ENCODE measurements at places on chromosomes 16 and 17.

GRCh38 chr17:68210570-68211315 is 37.1 kb upstream of the AMZ2 start:
- DNase-seq: no peak

- DNase-seq: peak; percentile 43
Measured at GRCh38 chr17:72618001-72618509, 474.4 kb downstream of the SLC39A11 start.

DNA sequence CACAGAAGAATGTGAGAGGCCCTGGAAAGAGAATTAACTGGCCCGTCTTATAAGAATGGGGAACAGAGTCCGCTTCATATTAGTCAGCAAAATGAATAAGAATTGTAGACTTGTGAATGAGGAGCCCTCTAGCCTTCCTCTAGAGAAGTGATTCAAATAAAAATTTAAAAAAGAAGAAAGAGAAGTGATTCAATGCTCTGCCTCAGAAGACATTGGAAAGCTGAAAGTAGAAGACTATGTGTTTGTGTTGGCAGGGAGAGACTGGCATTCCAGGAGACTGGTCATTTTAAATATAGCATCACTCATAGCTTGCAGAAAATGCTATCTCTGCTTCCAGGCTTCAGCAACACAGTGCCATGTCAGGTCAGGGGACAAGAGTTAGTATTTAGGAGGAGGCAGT is 190.6 kb upstream of the HS3ST3A1 start:
- DNase-seq: no peak

- no peak for DNase-seq
Measured at GRCh38 chr17:13636951-13637350, 35.2 kb upstream of the HS3ST3A1 start.

- DNase-seq: no peak
Measured at GRCh38 chr17:8004899-8005298, 2.5 kb downstream of the GUCY2D start.

- no peak for DNase-seq
Measured at GRCh38 chr17:75077496-75078283, 10.1 kb upstream of the SLC16A5 start.

DNA sequence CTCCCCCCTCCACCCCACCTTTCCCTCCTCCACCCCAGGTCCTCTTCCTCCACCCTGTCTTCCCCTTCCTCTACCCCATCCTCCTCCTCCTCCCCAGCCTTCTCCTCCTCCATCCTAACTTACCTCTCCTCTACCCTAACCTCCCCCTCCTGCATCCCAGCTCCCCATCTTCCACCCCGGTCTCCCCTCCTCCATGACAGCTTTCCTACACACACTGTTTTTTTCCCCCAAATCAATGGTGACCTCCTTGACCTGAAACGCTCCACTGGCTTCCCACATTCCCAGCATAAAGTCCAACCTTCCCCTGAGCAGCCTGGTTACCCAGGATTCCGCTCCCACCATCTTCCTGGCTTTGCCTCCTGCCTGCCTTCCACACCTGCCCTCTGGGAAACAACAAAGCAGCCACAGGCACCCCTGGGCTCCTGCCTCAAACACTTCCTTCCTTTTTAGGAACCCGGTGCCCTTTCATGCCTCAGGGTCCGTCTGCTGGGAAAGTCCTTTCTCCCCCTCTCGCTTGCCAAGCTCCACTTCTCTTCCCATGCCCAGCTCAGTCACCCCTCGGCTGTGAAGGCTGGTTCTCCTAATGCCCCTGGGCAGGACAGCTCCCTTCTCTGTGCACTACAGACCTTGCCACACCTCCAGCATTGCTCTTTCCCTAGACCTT is 2.1 kb downstream of the RGS9 start:
- DNase-seq: no peak

DNA sequence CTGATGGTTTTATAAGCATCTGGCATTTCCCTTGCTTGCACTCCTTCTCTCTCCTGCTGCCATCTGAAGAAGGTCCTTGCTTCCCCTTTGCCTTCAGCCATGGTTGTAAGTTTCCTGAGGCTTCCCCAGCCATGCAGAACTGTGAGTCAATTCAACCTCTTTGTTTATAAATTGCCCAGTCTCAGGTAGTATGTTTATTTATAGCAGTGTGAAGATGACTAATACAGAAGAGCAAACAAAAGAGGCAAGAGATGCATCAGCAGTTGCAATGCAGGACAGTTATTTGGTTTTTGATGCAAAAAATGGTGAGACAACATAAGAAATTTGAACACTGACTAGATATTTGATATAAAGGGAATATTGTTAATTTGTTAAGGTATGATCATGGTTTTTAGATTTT is 16.8 kb downstream of the TMEM100 start:
- peak; percentile 48 for DNase-seq

DNA sequence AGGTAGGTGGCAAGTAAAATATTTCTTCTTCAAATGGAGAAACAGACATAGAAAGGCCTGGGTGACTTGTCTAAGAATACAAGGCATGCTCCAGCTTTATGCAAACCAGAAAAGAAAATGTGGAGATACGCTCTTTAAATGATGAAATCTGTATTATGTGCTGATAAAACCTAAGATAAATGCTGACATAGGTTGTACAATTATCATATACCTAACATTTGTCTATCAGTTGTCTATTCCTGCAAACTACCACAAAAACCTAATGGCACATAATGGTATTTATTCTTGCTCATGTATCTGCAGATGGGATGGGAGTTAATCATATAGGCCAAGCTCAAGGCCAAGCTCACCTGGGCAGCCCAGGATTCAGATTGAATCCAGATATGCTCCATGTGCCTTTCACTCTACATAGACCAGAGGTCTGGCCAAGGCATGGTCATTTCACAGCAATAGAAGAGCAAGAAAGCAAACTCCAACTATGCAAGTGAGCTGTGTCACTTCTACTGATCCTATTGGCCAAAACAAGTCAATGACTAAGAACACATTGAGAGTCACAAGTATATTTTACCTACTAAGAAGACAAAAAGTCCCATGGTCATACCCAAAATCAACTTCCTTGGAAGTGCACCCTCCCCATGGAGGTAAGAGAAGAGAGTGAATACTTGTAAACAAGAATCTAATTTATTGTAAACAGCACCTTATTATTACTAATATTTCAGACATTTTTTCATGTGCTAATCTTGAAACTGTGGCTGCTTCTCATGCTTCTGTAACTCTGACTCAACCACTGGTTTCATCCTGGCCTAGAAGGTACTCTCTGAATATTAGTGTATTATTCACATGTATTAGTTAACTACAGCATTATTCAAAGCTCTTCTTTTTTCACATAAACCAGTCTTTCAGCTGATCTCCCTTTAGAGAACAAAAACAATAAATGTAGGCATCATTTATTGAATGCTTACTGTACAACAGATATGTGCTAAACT is 270.7 kb upstream of the SOX9 start:
- DNase-seq: no peak

- no peak for DNase-seq
Measured at GRCh38 chr17:82269138-82269881, 4.2 kb downstream of the CSNK1D start.

GRCh38 chr16:1942047-1942809 is 771 bp downstream of the MSRB1 start:
- DNase-seq: no peak

DNA sequence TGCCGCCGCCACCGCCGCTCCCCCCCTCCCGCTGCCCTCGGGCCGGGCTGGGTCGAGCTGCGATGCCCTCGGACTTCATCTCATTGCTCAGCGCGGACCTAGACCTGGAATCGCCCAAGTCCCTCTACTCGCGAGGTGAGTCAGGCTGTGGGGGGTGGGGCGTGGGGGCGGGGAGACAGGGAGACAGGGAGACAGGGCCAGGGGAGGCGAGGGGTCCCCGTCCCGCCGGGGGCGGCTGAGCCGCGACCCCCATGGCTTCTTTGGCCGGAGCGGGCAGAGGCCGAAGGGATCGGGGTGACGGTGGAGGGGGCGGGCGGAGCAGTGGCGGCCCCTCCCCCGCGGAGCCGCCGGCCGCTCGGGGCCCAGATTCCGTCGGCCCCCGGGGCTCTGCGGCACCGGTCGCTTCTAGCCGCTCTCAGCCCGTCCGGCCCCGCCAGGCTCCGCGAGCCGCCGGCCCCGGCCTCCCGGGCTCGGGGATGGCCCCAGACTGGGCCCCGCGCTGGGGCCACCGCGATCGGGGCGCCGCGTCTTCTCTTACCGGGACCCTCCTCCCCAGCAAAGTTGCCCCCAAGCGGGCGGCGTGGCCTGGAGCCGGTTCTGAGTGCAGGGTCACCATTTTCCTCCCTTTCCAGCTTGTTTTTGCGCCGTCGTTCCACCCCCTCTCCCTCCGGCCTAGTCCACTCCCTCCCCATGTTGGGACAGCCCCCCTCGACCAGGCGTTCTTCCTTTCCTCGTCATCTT is 644 bp downstream of the NFAT5 start:
- peak; percentile 50 for DNase-seq

GRCh38 chr16:52372313-52372712 is 174.6 kb downstream of the TOX3 start:
- DNase-seq: no peak

DNA sequence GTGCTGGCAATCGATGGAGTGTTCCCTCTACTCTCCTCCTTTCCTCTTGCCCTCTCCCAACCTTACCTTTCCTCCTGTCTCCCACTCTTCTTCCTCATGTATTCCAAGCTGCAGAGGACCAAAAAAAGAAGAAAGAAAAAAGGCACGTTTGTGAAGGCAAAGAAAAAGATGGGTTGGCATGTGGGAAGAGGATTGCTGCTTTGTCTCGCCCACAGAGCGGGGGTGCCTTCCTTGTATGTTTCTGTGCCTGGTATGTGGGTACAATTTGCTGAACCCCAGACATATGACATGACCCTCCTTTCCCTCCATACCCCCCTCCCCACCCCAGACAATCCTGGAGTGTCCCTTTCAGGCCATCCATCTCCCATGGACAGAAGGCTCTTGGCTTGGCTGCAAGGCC is 13.1 kb upstream of the CTCF start:
- DNase-seq: no peak

GRCh38 chr17:72387969-72388368 is 267.1 kb downstream of the SOX9 start:
- DNase-seq: no peak

GRCh38 chr17:44353672-44354331 is 8.7 kb downstream of the GRN start:
- DNase-seq: no peak

DNA sequence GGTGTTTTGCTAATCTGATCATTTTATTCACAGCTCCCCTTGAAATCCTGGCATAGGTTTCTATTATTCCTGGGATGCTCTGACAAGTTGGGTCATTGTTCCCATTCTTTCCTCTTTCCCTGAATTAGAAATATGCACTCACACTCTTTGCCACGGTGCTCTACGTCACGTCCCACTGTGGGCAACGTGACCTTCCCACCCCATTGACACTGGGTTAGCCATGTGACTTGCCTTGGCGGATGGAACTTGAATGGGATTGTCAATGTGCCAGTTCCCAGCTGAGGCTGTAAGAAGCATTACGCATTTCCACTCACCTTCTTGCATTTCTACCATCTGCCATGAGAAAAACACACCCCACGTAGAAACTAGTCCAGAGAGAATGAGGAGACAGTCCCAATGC is 492.4 kb downstream of the SHISA9 start:
- no peak for DNase-seq

GRCh38 chr17:45971698-45972141 is 27.3 kb upstream of the STH start:
- no peak for DNase-seq

GRCh38 chr16:57038166-57038565 is 48.8 kb downstream of the NLRC5 start:
- no peak for DNase-seq

DNA sequence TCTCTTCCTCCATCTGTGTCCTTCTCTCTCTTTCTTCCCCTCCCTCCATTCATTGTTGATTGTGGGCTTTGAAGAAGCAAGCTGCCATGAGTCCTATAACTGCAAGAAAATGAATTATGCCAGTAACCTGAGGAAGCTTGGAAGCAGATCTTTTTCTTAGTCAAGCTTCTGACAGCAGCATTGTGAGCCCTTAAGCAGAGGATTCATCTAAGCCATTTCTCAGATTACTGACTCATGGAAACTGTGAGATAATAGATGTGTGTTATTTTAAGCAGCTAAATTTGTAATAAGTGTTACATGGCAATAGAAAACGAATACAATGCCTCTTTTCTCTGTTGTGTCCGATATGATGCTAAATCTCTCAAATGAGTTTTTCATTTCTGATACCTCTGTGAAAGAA is 1109.7 kb downstream of the CDH11 start:
- no peak for DNase-seq

All from A549 (cell line).